Articular chondrocyte of knee joint (primary cell): ENCODE measurements at places on chromosomes 13 and 19. TPM values are rescaled to one million over a fixed set of nuclear protein-coding genes. Genes with fewer than 3 reads are reported as not detected.

Gene ZNF729
- total RNA-seq = not detected in 2 replicates

Gene APLP1
- 4.1 and 6.5 TPM in 2 replicates for total RNA-seq

Gene NTN5
- total RNA-seq = 0.22 TPM in 1 of 2 replicates, not detected in the other

Gene ZSCAN4
- total RNA-seq = not detected in 2 replicates

Gene ZNF492
- total RNA-seq = 0.39 and 0.76 TPM in 2 replicates

Gene CYP4F11
- total RNA-seq = under 0.01 and 0.13 TPM in 2 replicates

Gene MISP
- total RNA-seq = 0.22 and 0.26 TPM in 2 replicates

Gene WBP4
- total RNA-seq = 9.4 and 11.9 TPM in 2 replicates

Gene FBXO17
- 28.4 and 30.3 TPM in 2 replicates for total RNA-seq

Gene CLEC17A
- under 0.01 TPM in 1 of 2 replicates, not detected in the other for total RNA-seq

Gene OR7G1
- not detected in 2 replicates for total RNA-seq

Gene DNAAF3
- 0.43 and 0.91 TPM in 2 replicates for total RNA-seq

Gene RNF113B
- total RNA-seq = not detected in 2 replicates

Gene C19orf67
- total RNA-seq = not detected in 2 replicates
